Stimulated activated CD4-positive, alpha-beta T cell treated with anti-CD3 and anti-CD28 coated beads, TNF-alpha, amount 100 ng/mL, for 48 hours (primary cell): ENCODE measurements at places on chromosomes 3 and 15.

DNA sequence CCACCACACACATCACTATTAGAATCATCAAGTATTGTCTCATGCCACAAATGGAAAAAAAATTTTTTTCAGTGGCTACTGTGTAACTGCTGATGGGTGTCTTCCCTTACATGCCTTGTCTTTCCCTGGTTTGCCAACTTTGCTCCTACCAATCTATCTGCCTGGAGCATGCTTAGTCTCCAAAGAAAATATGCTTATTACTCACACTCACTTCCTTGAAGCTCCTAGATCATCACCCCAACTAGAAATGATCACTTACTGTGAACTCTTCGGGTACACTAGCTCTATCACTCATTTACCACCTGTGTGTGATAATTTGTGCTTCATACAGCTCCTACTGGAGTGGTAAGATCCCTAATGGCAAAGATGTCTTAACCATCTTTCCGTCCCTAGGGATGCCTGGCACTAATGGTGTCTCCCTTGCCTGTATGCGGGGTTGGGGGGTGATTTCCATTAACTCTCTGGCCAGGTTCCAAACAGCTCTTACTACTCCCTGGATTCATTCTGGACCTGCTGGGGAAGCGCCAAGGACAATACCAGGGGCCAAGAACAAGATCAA, 799 bp downstream of the VPS33B start:
- DNase-seq: no peak

DNA sequence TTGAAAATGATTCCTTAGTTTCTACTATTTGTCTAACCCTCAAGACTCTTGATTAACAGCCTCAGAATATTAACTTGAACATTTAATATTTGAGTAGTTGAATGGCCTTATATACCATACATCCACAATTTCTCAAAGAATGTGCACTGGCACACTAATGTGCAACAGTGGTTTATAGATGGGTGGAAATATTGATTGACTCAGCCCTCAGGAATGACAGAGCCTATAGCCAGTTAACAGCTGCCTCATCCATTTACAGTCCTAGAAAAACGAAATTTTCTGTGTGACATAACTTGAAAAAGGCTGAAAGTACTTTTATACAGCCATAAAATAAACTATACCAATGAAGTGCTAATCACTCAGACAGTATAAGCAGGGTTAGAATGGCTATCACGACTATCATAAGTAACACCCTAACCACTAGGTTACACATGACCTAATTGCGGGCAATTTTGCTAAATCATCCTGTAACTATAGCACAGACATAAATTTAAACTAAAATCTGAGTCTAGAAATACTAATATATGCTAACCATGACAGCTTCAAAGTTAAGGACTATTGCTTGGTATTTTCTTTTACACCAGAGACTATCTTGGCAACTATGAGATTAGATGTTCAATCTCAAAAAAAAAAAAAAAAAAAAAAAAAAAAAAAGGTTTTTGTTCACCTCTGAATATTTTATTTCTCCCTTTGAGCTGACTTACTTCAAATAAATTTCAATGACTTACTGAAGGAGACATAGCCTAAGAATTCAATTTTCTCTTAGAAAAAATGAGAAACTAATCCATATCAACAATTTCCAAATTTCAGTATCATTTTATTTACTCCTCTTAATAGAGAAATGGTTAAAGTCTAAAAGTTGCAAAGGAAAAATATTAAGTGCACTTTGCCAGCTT, 9.3 kb downstream of the SECISBP2L start:
- no peak for DNase-seq

DNA sequence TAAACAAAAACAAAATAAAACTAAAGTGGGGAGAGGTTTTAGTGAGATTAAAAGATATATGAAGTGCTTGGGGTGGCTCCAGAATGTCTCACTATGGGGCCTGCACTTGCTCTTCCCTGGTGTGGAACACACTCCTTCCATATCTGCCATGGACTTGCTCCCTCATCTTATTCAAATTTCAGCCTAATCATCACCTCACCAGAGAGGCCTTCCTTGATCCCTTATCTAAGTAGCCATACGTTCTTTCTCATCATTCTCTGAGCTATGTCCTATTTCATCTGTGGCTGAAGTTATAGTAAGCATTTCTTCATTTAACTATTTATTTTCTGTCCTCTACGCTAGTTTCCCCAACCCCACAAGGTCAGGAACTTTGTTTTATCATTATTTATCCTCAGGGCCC, 511.7 kb downstream of the NTRK3 start:
- DNase-seq: no peak

GRCh38 chr3:150407808-150408220, 284 bp upstream of the TSC22D2 start:
- DNase-seq: no peak

- DNase-seq: no peak
Observed at GRCh38 chr15:66496951-66497501, 536 bp downstream of the SNAPC5 start.

GRCh38 chr3:180184816-180185215, 148.1 kb upstream of the PEX5L start:
- DNase-seq: no peak

- DNase-seq: no peak
Observed at GRCh38 chr3:141878817-141879216, 2.4 kb downstream of the ATP1B3 start.

GRCh38 chr15:55740359-55740878, 2.5 kb downstream of the PRTG start:
- no peak for DNase-seq

GRCh38 chr15:97199393-97200051, 761.0 kb upstream of the ARRDC4 start:
- no peak for DNase-seq

- no peak for DNase-seq
Observed at GRCh38 chr3:122578069-122578740, 755 bp downstream of the PARP15 start.

- DNase-seq: no peak
Observed at GRCh38 chr3:51955893-51956770, 951 bp downstream of the GPR62 start.

DNA sequence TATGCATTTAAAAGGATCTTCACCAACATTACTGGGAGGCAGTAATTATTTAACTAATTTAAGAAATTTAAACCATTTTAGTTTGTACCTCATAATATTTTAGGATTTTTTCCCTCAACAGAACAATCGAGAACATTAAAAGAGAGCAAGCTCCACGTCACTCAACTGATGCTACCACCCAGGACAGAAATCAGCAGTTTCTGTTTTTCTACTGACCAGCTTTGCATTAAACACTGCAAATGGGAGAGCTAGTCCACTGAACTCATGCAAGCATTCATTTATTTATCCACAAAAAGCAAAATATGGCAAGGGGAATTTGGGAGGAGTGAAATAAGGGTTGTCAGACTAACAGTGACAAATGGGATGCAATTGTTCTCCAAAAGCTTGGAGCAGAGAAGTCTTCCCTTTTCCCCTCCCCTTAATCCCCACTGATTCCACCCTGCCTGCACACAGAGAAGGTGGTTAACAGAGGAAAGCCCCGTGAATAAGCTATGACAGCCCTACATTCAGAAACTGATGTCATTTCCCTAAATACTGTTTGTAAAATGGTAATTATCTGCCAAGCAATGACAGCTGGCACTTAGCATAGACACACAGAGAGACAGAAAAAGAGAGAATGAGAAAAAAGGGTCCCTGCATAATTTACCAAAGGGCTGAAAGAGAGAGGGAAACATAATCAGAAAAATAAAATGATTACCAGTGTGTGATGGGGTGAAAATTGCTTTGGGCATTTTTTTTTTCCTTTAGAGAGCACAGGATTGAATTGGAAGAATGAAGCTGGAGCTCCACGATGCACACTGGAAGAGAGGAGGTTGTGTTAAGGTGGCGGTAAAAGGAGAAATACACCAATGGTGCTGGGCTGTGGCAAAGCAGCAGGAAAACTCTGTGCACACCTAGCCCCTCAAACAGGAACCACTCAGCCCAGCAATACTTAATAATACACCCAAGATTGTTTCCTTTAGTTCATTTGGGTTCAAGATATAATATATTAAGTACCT, 777.4 kb downstream of the TUSC7 start:
- DNase-seq: no peak

DNA sequence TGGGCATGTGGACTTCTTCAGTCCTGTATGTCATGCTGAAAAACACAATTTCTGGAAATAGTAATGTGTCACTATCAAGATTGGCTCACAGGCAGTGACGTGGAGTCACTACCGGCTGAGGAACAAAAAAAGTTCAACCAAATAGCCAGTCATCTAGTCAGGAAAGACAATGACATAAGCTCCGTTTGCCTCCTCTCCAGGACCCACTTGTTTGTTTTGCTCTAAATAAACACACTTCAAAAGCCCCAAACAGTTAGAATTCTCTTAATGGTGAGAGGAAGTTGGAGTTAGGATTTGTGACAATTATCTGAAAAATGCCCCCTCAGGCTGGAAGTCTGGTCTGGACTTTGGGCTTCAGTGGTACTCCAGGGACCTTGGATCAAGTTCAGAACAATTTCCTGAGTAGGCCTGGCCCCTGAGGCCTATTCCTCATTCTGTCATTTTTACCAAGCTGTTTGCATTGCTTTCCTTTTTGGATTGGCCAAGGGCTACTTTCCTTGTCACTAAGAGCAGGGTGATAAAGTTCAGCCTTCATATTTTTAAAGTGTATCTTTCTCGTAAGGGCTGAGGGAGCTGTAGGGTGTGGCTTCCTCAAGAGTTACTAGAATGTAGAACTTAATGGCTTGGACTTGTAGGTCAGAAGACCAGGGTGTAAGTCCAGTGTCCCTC, 98.9 kb downstream of the EOMES start:
- no peak for DNase-seq

DNA sequence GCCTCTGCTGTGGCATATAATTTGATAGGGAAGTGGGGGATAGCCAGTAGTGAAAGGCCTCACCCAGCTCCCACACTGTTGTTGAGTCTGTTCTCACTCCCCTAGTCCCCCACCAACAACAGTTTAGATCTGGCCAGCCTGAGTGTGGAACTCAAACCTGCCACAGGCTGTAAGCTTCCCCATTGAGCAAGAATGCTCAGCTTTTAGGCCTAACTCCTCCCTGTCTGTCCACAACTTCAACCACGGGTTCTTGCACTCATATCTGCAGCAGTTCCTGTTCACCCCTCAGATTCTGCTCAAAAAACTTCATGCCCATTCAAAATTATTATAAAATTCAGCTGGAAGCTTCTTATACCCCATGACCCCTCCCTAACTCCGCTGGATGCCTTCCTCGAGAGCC, 975.1 kb downstream of the NSUN3 start:
- DNase-seq: no peak

- no peak for DNase-seq
Observed at GRCh38 chr3:104298662-104299061, 1068.0 kb upstream of the ALCAM start.

GRCh38 chr3:11582191-11582968, 61.3 kb downstream of the VGLL4 start:
- no peak for DNase-seq

DNA sequence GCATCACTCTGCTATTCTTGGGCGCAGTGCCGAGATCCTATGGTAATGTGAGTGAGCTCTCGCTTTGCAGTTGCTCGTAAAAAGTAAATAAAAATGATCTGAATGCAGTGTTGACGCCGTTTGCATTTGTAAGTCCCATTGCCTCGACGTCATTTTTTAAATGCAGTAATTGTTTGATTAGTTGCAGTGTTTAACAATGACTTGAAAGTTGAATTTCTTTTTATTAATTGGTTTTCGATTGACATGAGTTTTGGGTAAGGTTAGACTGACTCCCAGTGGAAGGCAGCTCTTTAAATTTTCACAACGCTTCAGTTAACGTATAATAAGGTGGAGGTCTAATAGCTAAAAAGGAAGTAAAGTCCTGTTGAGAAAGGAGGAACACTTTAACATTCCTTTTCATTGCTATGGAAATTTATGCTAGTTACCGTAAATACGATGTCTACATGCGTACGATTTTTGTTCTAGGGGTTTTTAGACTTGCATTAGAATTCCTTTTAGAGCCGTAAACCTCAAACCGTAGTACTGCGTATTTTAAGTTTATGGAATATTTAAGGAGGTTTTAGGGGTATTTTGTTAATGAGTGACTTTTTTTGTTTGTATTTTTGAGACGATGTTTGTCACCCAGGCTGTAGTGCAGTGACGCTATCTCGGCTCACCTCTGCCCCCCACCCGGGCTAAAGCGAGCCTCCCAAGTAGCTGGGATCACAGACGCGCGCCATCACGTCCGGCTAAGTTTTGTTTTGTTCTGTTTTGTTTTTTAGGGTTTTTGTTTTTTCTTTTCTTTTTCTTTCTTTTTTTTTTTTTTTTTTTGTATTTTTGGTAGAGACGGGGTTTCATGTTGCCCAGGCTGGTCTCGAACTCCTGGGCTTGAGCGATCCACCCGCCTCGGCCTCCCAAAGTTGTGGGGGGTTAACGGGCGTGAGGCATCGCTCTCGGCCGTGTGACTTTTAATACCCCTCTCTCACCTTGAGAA, 1.4 kb downstream of the MORF4L1 start:
- DNase-seq: peak; percentile 8

DNA sequence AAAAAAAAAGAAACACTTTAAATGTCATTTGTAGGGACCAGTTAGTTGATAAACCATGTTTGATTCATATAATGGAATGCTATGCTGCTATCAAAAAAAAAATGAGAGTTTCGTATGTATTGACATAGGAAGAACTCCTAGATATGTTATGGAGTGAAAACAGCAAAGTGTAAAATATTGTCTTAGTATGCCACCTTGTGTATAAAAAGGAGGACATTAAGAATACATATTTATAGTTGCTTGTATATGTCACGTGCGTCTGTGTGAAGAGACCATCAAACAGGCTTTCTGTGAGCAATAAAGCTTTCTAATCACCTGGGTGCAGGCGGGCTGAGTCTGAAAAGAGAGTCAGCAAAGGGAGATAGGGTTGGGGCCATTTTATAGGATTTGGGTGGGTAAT, 39.5 kb downstream of the KBTBD8 start:
- DNase-seq: no peak

DNA sequence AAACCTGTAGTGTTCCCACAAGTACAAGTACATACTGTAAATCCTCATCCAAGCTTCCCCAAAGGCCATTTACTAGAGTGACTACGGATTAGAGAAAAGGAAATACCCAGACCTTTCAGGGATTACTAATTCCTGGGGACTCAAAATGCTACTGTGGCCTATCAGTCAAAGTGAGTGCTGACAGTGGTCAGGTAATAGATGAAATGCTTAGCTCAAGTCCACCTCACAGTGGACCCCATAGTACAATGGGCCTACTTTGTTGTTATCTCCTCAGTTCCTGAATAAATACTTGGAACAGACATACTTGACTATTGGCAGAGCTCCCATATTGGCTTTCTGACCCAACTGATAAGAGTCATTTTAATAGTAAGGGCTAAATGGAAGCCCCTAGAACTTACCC, 61.6 kb downstream of the MAP4 start:
- DNase-seq: no peak

DNA sequence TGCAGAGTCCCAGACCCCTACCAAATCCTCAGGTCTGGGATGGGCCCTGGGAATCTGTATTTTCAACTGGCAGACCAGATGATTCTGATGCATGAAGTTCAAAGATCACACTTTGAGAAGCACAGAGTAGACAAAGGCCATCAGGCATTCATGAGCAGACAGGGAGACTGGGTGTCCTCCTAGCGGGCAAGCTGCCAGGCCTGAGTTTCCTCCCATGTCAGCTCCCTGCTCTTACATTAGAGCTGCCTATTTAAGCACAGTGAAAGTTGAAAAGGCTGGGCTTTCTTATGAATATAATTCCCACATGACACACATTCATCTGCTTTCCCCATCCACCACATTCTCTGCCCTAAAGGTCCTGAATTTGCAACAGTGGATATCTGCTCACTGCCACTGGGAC, 14.0 kb downstream of the CAPN3 start:
- DNase-seq: no peak
